Kidney (tissue), 22 donors: ENCODE measurements at places on chromosomes 1 and 21. TPM values are rescaled to one million over a fixed set of nuclear protein-coding genes. Genes with fewer than 3 reads are reported as not detected.

DNA sequence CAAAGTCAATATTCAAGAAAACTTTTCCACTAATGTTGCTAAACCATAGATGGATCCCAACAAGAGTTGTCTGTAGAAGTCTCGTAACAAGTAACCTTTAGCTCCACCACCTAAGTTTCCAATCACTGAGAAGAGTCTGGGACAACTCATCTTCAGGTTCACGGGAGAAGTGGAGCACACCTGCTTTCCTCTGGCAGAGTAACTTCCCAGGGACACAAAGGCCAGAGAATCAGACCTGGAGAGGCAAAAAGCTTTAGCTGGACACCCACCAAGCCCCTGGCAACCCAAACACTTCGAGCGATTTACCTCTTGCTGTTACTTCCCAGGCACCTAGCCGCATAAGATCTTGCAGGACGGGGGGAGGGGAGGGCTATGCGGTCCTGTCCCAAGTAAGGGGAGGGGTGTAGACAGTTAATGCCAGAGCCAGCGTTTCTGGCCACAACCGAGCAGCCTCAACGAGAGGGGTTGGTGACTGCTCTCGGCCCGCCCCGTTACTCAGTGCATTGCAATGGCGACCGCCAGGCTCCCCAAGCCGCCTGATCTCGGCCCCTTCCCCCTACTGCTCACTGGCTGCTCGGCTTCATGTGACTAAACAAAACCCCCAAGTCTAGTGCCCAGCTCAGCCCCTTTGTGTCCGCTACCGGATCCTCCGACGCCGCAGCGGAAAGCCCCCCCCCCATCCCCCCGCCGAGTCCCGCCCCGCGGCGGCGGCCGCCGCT is 709 bp downstream of the ZNF644 start:
- DNase-seq: peak; percentile 90
- peak overlapping the region; percentile 85 for H3K4me3 ChIP-seq
- H3K36me3 ChIP-seq: no peaks in the 10 kb centered on the region
- H3K4me1 ChIP-seq: peaks cover 11% of the 10 kb centered on the region
- H3K27ac ChIP-seq: peak overlapping the region; percentile 100

The HMGN2 gene
- polyA plus RNA-seq: 413 TPM

DNA sequence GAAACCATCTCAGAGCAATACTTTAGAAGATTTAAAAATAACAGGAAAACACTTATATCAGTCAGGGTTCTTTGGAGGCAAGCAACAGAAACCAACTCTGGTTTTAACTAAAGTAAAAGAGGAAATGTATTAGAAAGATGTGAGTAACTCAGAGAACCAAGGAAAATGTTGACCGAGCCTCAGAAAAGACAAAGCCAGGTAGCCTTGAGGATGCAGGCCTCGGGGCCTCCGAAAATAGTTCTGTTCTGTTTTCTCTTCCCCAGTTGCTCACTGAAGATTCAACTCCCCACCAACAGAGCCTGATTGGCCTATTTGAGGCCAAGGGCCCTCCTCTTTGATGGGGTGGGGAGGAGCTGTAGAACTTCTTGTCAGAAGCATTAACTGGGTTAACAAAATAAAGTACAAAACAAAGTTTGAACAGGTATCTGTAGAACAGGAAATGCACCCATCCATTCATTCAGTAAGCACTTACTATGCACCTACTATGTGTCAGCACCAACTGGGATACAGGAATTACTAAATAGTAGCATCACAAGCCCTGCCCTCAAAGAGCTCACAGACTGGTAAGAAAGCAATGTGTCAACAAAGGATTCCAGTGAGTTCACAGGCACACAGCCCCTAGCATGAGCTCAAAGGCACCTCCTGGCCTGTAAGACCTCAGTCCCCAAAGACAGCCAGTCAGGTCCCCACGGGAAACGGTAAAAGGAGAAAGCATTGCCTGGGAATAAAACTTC is 12.6 kb downstream of the SLAMF8 start:
- H3K27me3 ChIP-seq: no peaks in the 10 kb centered on the region
- no peak for DNase-seq
- H3K36me3 ChIP-seq: no peaks in the 10 kb centered on the region
- no peaks in the 10 kb centered on the region for H3K4me1 ChIP-seq

The CD84 gene
- 0.30 TPM for polyA plus RNA-seq

- no peak overlapping the region for H3K4me3 ChIP-seq
- no peaks in the 10 kb centered on the region for H3K36me3 ChIP-seq
- DNase-seq: no peak
- H3K4me1 ChIP-seq: no peaks in the 10 kb centered on the region
Observed at GRCh38 chr1:9782897-9783296, 40.9 kb downstream of the CLSTN1 start.

The MPL gene
- polyA plus RNA-seq: not detected

The CCDC27 gene
- polyA plus RNA-seq: not detected

GRCh38 chr1:55382806-55383305 is 167.7 kb upstream of the USP24 start:
- no peaks in the 10 kb centered on the region for H3K4me1 ChIP-seq
- H3K27me3 ChIP-seq: no peaks in the 10 kb centered on the region
- no peak overlapping the region for H3K27ac ChIP-seq
- H3K4me3 ChIP-seq: no peak overlapping the region

DNA sequence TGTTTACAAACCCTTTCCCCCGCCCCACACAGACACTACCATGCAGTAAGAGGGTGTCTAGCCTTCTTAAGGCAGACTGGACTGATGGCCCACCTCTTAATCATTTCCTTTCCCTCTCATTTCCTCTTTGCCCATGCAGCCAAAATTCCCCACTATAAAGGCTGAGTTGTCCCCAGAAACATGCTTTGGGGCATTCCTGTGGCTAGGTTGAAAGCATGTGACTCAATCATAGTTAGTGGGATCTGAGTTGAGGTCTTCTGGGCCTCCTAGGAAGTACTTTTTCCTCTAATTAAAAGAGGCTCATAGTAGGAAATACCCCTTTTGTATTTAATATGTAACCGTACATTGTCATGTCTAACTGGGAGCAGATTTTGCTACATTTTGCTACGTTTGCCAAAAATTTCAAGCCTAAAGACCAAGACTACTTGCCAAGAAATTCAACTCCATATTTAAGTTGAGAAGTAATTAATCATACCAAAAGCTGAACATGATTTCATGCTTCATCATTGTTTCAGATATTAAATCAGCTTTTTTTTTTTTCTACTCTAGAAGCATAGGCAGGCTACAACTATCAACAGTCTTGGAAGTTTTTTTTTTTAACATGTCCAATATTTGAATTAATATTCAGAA is 174.7 kb downstream of the ADGRL4 start:
- DNase-seq: no peak
- H3K27me3 ChIP-seq: no peaks in the 10 kb centered on the region
- H3K4me3 ChIP-seq: no peak overlapping the region
- H3K36me3 ChIP-seq: no peaks in the 10 kb centered on the region

The HEYL gene
- 7.2 TPM for polyA plus RNA-seq

DNA sequence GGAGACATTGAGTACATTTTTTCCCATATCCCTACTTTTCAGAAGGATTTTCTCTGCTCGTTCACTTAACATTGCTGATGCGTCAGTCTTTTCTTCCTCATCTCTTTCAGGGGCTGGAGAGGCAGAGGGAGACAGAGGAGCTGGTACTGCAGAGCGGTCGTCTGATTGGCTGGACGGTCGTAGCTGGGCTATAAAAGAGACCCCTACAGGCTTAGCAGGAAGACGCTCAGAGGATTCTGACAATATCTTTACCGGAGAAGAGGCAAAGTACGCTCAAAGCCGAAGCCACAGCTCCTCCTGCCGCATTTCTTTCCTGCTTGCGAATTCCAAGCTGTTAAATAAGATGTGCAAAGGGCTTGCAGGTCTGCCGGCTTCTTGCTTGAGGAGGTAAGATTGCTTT is at the start of gene RGS4:
Gene RGS4 (plus strand): TSS at position 220 of the 400 bp plus-strand sequence. CDS start 124 bp downstream, at position 344.
- peak; percentile 92 for DNase-seq
- peak within 1 kb of the TSS; percentile 27 for H3K4me3 ChIP-seq
- H3K27ac ChIP-seq: no peak within 1 kb of the TSS
- H3K36me3 ChIP-seq: no peaks in the 10 kb centered on the region

GRCh38 chr1:67264899-67265298 is 42.8 kb upstream of the IL12RB2 start:
- H3K4me1 ChIP-seq: no peaks in the 10 kb centered on the region
- H3K4me3 ChIP-seq: no peak overlapping the region
- no peak for DNase-seq
- H3K27ac ChIP-seq: no peak overlapping the region
- no peaks in the 10 kb centered on the region for H3K27me3 ChIP-seq

The RO60 gene
- 4.8 TPM for polyA plus RNA-seq
